GM18507 (cell line): ENCODE measurements at places on chromosomes 5 and 9.

DNA sequence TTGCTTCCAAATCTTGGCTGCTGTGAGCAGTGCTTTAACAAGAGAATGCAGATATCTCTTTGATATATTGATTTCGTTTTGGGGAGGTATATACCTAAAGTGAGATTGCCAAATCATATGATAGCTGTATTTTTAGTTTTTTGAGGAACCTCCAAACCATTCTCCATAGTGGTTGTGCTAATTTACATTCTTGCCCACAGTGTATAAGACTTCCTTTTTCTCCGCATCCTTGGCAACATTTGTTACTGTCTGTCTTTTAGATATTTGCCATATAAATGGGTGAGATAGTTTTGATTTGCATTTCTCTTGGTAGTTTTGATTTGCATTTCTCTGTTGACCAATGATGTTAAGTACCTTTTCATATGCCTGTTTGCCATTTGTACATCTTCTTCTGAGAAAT lies 10.0 kb upstream of the PLK2 start:
- DNase-seq: no peak

- no peak for DNase-seq
Measured at GRCh38 chr5:79876456-79876855, 114.6 kb downstream of the MTX3 start.

GRCh38 chr5:169150108-169150507 lies 150.8 kb downstream of the SLIT3 start:
- DNase-seq: no peak

DNA sequence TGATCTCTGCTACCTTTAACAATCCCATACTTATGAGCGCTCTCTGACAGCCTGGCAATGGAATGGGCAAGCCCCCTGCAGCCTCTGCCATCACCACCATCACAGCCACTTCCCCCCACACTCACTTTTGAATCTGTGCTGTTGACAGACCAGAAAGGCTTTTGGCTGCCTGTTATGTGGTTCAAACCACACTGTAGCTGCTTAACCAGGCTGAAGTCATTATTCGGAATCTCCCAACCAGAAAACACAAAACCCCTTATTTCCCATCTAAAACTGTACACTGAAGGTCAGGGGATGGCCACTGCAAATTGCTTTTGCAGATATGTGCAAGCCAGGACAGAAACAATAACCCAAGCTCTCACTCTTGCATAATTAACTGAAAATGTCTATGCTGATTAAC lies 35.8 kb downstream of the PTCH1 start:
- DNase-seq: no peak

- DNase-seq: no peak
Measured at GRCh38 chr5:45399041-45399440, 297.1 kb downstream of the HCN1 start.

GRCh38 chr5:56277573-56277972 lies 44.4 kb upstream of the ANKRD55 start:
- no peak for DNase-seq

DNA sequence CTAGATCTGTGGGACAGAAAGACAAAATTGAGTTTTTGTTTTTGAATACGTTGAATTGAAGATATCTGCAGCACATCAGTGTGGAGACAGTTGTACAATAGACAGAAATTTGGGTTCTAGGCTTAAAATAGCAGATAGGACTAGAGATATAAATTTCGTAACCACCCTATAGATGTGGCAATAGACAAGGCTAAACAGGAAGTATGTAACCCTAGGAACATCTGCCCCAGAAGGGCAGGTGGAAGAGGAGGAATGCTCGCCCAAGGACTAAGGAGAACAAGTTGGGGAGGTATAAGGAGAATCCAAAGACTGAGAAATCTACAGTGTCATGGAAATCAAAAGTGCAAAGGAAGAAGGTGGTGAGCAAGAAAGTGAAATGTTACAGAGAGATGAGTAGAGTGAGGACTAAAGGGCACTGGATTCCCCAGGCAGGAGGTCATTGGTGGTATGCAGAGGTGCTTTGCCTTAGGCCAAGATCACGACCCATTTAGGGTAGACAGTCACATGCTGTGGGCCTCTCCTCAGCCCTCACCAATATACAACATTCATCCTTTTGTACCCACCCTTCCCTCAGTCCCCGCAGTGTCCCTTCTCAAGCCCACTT lies 109.1 kb upstream of the ELL2 start:
- DNase-seq: no peak

- DNase-seq: no peak
Measured at GRCh38 chr9:93128011-93128714, 5.9 kb downstream of the NINJ1 start.

- no peak for DNase-seq
Measured at GRCh38 chr5:33423018-33423630, 17.6 kb upstream of the TARS1 start.

- DNase-seq: no peak
Measured at GRCh38 chr5:132471151-132471907, 19.2 kb downstream of the IRF1 start.

DNA sequence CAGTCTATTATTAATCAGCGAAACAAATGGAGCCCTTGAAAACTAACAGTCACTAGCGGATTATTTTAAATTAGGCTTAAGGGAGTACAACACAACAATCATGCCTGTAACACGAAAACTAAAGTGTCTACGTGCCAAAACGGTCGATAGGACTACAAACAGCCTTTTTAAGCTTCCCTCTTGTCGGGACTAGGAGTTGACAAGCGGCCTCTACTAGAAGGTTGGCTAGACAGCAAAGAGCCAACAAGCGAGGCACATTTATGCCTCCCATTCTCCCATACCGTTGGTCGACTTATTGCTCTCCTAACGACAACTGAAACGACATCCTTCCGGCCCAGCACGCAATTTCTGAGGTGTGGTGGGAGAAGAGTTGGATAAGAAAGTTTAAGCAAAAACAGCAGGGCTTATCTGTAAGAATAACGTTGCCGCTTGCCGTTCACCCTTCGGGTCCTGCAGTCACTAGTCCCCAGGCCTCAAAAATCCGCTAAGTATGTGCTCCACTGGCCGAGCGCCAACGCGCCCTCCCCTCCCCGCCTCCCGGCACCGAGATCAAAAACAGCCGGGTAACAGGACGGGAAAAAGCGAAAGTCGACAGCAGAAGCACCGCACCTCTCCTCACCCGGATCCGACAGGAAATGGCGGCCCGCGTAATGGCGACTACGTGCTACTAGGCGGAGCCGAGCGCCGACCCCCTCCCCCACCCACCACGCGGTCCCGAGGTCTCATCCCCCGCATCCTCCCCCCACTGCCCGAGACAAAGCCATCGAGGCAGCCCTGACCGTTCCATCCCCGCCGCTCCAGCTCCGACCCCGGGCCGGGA lies 813 bp downstream of the HNRNPK start:
- DNase-seq: peak; percentile 37

DNA sequence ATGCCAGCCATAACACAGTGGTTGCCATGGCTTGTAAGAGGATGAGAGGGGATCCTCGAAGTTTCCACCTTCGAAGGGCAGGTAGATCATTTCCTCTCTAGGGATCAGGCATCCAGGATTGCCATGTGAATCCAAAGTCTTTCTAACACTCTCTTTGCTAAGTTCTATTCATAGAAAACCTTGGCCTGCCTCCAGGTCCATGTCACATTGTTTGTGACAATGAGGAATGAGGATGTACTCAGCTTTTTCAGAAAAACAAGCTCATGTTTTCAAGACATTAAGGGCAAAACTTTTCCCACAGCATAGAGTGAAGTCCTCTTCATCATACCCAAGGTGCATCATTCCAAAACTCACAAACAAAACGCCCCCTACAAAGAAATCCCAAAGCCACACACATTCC lies 19.6 kb downstream of the ESM1 start:
- DNase-seq: no peak

GRCh38 chr9:126347911-126348760 lies 21.5 kb downstream of the MVB12B start:
- no peak for DNase-seq

- DNase-seq: no peak
Measured at GRCh38 chr5:150339165-150339564, 18.3 kb upstream of the TCOF1 start.

DNA sequence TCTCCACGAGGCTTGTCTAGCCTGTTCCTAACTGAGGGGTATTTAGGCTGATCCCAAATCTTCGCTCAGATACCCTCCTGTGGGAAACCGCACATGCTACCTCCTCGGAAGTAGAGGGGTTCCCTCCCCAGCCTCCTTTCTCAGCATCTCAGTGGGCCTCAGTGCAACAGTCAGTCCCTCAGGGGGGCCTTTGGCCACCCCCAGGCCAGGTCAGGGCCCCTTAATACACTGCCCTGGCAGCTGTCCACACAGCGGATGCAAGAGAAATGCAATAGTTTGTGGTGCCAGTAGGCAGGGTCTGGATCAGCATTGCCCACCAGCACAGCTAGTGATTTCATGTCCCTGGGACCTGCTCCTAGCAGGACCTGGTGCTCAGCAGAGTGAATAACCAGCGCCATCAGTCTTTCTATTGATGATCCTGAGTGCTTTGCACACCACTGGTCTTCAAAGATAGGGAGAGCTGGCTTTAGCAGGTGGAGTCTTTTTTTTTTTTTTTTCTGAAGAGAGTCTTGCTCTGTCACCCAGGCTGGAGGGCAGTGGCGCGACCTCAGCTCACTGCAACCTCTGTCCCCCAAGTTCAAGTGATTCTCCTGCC lies 7.5 kb downstream of the PLPP7 start:
- DNase-seq: no peak

GRCh38 chr9:137294091-137294680 lies 7.9 kb downstream of the NRARP start:
- no peak for DNase-seq

DNA sequence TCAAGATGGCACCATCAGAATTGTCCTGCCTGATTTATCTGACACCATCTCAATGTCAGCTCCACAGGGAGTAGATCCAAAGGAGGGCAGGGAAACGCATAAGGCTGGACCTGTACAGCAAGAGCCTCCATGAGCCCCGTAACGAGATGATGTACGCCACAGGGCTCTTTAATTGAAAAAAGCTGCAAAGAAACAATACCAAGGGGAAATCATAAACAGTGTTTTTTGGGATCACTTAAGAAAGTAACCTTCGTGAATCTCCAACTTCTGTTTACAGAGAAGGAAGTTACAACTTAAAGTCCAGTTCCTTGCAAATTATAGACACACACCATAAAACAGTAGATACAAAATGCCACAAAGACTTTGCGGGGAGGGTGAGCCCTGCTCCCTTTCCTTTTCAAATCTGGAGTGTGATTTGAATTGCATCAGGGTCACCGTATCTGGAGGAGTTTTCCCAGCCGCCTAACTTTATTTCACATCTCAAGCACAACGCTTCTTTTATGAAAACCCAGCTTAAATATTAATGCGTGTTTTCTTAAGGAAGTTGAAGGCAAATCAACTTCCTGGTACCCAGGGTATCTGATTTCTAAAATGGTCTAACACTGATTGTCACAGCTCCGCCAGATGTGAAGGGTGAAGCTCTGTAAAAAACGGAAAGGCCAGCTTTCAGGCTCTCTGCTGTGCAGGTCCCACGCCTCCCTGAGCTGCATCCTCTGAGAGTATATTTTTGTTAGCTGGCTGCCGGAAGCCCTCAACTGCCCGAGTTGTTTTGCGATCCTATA lies 88.9 kb downstream of the EBF1 start:
- peak; percentile 52 for DNase-seq

- DNase-seq: no peak
Measured at GRCh38 chr9:91297306-91297705, 64.4 kb downstream of the AUH start.

DNA sequence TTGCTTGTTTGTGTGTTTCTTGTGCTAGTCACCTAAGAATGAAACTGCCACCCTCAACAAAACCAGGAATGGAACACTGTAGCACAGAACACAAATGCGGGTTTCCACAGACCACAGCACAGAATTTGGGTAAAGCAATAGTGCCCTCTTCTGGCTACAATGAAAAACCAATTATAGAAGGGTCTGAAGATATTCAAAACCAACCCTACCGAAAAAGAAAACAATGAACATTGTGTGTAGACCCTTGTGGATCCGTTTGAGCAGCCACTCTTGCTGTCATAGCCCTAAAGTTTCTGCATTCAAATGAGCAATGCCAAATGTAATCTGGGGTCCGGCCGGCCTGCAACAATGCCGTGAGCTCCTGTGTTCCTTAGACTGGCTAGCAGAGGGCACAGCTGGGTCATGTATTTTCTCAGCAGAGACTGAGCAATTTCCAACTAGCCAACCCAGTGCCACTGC lies 8.3 kb upstream of the ENC1 start:
- no peak for DNase-seq

DNA sequence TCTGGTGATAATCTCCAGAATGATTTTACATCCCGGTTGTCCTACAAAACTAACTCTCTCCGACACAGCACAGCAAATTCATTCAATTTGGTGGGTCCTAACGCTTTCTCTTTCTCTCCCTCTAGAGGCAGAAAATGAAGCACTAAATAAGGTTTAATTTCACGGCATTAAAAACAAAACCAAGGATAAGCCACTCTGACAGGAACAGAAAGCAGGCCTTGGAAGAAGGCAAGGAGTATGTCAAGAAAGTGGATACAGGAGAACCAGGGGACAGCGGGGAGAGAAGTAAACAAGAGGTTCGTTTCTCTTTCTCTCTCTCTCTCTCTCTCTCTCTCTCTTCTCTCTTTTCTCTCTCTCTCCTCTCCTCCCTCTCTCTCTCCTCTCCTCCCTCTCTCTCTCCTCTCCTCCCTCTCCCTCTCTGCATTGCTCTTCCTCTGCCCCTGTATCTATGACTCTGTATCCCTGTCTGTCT lies 49.8 kb downstream of the EBF1 start:
- DNase-seq: no peak

GRCh38 chr5:150428106-150428876 lies 15.6 kb upstream of the CD74 start:
- DNase-seq: no peak

- DNase-seq: no peak
Measured at GRCh38 chr9:6433410-6433809, 20.4 kb downstream of the UHRF2 start.

- DNase-seq: no peak
Measured at GRCh38 chr9:116688806-116689485, 1.8 kb downstream of the TRIM32 start.

DNA sequence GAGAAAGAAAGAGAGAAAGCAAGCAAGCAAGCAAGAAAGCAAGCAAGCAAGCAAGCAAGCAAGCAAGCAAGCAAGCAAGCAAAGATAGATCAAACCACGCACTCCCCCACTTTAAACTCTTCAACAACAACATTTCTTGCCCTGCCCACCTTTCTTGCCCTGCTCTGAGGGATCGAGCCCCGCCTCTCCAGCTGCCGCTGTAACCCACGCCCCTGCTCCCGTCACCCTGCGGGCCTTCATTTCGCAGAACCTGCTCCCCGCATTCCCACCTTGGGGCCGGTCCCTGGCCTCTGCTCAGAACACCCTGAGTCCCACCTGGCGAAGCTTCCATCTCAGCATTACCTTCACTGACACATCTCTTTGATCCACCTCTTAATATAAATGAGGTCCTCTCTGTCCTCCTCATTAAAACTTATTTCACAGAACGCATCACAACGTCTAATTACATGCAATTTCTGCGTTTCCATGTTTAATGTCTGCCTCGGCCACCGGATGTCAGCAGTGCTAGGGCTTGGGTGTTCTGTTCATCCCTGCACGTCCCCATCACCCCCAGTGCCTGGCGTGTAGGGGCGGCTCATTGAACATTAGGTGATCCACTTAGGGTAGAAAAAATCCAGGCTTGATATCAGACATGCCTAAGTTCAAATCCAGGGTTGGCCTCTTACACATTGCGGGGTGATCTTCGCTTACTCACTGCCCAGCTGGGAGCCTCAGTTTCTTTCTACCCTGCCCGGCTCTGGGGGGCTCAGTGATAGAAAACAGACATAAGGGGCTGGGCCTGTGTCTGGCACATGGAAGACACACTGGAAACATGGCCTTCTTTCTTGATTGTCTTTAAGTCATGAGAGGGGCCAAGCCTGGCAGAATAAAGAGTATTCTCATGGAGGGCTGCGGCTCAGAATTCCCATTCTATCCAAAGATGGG lies 187.6 kb downstream of the DAB2IP start:
- no peak for DNase-seq

- DNase-seq: no peak
Measured at GRCh38 chr5:6195711-6196358, 182.5 kb downstream of the MED10 start.
